ENCODE measurements at places on chromosomes 12 and 14. TPM values are rescaled to one million over a fixed set of nuclear protein-coding genes. Genes with fewer than 3 reads are reported as not detected.

RIPK3 gene
- 3.6 TPM for total RNA-seq

GNB3 gene
- 7.5 TPM for total RNA-seq

RBM23 gene
- total RNA-seq: 42.1 TPM

BCL11B gene
- 0.11 TPM for total RNA-seq

LRRC10 gene
- total RNA-seq: 43.8 TPM

JPH4 gene
- 0.19 TPM for total RNA-seq

AP1G2 gene
- 10.4 TPM for total RNA-seq

TMPRSS12 gene
- not detected for total RNA-seq

TGFB3 gene
- 27.2 TPM for total RNA-seq

DNA sequence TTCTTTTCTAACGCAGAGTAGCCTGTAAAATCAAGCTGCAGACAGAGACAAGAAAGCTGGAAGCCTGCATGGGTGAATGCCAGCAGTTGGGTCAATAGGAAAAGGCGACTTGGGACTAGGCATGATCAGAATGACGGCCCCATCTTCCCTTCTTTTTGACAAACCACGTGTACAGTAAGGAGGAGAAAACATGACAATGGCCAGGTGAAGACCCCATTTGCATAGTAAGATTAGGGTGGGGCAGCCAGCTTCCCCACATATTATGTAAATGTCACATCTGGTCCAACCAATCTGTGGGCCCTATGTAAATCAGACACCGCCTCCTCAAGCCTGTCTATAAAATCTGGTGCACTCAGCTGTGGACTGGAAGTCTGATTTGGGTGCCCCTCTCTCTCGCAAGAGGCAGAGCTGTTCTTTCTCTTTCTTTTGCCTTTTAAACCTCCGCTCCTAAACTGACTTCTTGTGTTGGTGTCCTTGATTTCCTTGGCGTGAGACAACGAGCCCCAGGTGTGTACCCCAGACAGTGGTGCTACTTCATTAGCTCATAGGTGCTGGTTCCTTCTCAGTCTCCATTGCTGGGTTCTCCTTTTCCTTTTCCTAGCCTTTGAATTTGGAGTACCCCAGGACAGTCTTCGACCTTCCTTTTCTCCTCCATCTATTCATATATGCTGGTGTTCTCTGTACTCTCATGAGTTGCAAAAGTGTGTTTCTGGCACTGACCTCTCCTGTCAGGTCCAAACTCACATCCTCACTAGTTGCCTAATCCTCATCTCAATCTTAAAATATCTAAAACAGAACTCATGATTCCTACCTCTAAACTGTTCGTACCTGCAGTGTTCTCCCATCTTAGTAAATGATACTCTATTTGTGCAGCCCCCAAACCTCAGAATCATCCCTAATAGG is 9.4 kb upstream of the DHRS7 start:
- no peak for DNase-seq

DNA sequence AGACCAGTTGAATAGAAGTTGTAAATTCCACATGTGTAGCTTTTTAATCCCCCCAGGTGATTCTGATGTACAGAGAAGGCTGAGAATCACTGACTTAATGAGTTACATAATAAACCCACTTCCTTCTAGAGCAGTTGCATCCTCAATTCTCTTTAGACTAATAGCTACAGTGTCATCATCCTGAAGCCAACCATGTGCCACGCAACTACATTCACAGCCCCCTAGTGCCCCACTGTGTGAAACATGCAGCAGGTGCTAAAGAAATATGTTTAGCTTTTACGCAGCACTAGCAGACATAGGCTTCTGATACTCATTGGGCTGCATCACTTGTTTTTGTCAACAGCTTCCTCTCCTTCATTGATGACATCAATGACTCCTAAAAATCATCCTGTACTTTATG is 1168.3 kb downstream of the BCL11B start:
- no peak for DNase-seq

DNA sequence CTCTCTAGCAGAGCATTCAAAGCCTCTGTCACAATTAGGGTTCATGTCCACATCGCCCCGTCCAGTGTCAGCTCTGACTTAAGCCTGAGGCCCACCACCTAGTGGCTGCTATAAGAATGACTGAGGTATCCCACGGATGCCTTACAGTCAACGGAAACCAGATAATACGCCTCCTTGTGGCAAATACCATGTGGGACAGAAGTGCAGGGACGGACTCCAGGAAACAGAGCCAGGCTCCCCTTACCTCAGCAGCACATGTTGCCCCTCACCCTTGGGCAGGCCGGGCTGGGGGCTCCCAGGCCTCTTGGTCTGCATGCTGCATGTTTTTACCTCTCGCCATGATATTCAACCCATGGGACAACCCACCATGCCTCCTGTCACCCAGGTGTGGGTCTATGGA is 86.3 kb downstream of the VWF start:
- no peak for DNase-seq

DNA sequence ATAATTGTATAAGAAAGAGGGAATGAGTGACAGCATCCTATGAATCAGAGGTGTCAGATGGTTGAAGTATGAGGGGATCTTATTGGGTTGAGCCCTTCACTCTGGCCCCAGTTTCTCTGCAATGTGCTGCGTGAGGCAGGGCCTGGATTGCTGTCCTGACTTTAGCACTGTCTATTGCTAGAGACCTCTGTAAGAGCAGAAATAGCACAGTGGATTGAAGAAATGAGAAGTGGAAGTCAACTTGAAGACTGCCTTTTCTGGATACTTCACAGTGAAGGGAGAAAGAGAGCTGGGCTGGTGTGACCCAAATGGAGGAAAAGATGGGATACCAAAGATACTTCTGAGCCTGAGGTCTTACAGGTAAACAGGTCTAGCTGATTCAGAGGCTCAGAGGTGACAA is 5.8 kb downstream of the ASCL4 start:
- no peak for DNase-seq

DNA sequence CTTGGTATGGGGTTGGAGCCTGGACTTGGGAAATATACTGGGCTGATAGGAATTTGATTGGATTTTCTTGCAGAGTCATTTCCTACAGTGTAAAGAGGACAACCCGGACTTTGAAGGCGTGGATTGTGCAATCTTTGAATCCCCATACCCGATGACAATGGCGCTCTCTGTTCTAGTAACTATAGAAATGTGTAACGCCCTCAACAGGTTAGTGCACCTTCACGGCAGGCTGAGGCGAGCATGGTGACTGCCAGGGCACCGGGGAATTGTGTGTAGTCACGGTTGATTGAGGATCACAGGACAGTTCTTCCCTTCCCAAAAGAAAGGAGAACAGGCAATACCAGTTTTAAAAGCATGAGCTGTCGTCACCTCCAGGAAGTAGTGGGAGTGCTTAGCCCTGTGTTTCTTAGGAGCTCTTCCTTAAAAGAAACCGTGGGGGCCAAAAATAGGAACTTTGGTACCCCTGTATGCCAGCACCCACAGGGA is 58.3 kb downstream of the ANAPC7 start:
- DNase-seq: no peak

DNA sequence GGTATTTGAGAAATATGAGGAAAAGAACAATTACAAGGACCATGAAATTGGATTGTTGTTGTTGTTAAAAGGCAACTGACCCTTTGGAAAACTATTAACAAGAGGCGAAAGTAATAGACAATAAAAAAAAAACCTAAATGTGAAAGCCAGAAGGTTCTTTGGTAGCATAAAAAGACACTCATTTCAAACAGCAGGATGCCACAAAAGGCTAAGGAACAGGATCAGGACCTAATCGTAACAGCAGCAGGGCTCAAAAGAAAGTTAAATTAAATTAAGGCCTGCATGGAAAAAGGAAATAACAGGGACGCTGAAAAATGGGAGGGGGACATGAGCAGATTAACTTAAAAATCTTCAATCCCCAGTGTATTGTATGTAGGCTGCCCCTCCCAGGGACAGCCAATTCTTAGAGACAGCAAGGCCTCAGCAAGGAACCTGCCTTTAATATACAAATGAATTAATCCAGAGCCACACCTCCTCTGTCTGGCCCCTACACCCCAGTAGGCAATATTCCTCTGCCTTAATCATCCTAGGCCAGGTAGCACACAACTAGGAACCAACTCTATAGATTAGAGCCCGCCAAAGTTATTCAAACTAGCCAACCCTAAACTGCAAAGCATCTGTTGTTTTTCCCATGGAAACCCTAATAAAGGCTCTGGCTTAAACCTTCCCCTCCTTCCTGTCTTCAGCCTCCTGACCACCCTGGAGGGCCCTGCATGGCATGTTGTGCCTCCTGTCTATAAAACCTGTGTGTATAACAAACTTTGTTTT is 28.4 kb upstream of the AP4S1 start:
- DNase-seq: no peak

DNA sequence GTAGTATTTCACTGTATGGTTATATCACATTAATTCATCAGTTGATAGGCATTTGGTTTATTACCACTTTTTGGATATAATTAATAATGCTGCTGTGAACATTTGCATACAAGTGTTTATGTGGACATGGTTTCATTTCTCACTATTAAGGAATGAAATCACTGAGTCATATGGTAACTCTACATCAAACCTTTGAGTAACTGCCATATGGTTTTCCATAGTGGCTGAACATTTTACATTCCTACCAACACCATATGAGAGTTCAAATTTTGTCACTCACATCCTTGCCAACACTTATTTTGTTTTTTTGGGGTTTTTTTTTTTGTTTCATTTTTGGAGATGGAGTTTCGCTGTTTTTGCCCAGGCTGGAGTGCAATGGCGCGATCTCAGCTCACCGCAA is 30.2 kb upstream of the EAPP start:
- no peak for DNase-seq

DNA sequence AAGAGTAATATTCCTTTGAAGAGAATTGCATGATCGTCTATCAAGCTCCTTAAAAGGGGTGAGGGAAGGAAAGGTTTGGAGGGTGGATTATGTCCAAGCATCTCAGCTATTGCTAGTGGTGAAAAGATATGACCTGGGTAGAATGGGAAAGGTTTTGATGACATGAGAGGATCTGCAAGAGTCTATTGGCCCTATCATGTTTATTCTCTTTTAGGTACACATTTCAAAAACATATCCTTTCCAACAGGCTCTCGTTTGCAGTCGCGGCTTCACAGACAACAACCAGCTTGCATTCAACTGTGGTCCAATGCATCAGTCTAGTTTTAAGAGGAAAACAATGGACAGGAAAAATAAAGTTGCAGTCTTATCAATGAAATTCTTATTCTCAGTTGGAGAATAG is 17.1 kb downstream of the FOXG1 start:
- no peak for DNase-seq

DNA sequence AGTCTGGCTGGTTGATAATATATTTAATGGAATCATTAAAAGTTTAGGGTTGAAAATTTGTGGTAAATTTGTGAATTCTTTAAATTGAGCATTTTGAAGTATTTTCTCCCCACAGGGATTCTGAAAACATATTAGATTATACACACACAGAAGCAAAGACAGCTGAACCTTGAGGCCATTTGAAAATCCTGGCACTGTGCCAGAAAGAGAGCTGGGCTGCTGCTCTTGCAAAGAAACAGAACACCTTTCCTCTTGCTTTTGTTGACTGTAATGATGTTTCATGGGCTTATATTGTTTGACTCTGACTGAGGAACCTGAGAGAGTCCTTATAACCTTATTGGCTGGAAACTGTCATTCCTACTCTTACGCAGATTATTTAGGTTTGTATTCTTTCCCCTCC is 4.8 kb downstream of the RNF34 start:
- no peak for DNase-seq

DNA sequence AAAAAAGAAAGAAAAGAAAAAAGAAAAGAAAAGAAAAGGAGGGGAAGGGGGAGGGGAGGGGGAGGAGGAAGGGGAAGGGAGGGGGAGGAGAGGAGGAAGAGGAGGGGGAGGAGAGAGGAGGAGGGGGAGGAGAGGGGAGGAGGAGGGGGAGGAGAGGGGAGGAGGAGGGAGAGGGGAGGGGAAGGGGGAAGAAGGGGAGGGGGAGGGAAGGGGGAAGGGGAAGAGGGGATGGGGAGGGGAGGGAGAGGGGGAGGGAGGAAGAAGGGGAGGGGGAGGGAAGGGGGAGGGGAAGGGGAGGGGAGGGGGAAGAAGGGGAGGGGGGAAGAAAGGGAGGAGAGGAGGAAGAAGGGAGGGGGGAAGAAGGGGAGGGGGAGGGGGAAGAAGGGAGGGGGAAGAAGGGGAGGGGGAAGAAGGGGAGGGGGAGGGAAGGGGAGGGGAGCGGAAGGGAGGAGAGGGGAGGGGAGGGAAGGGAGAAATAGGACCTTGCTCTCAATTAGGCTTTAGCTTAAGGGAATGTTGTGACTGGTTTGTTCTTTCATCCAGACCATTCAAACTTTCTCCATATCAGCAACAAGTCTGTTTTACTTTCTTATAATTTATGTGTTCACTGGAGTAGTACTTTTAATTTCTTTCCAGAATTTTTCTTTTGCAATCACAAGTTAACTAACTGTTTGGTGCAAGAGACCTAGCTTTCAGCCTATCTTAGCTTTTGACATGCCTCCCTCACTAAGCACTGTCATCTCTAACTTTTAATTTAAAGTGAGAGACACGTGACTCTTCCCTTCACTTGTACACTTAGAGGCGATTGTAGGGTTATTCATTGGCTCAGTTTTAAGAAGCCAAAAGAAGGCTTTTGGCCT is 76.5 kb upstream of the EGLN3 start:
- DNase-seq: no peak

DNA sequence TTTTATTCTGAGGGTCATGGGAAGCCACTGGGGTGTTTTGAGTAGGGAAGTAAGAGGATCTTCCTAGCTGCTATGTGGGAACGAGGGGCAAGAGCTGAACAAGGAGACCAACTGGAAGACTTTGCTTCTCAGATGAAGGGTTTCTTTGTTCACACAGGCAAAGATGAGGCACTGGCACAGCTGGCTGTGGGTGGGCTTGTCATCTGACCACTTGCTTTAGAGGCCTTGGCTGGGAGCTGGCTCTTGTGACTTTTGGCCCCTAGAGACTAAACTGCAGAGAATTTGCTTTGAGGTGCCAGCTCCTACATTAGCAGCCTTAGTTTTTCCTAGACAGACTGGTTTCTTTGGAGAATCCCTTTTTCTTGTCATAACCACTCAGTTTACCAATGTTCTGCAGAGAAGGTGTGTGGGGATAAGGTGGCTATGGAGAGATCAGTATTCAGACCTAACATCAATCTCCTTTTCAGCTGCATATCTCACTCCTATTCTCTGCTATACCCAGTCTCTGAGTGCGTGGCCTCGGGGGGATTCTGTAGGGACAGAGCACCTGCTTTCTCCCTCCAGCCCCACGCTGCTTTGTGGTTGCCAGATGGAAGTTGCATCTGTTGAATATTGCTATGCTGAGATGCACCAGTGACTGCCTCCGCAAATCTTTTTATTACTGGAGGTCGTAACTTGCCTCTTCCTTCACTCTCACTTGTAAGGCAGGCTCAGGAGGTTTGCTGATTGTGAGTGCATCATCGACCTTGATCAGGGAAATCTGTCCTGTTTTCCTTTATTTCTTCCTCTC is 12.7 kb downstream of the PPP2R5C start:
- no peak for DNase-seq

All from left ventricle myocardium inferior (tissue), 1 donor.